A375 (cell line): ENCODE measurements at places on chromosomes 3 and 15. TPM values are rescaled to one million over a fixed set of nuclear protein-coding genes. Genes with fewer than 3 reads are reported as not detected.

FAM240A gene
- not detected in 2 replicates for total RNA-seq

SUMF1 gene
- total RNA-seq = 24.8 and 25.5 TPM in 2 replicates

NANOGP8 gene
- 0.64 TPM in 1 of 2 replicates, not detected in the other for total RNA-seq

RBP2 gene
- total RNA-seq = not detected in 2 replicates

ADGRG7 gene
- not detected in 2 replicates for total RNA-seq

SHF gene
- total RNA-seq = 7.3 and 8.8 TPM in 2 replicates

CLASP2 gene
- total RNA-seq = 50.8 and 70.5 TPM in 2 replicates

ANKRD34C gene
- total RNA-seq = not detected in 2 replicates

GRIP2 gene
- total RNA-seq = 0.05 and 3.7 TPM in 2 replicates

RFT1 gene
- total RNA-seq = 19.1 and 24.1 TPM in 2 replicates

CLEC3B gene
- total RNA-seq = 0.21 and 0.60 TPM in 2 replicates

GADL1 gene
- total RNA-seq = not detected in 2 replicates

MGLL gene
- total RNA-seq = 25.0 and 28.4 TPM in 2 replicates

CYP1A2 gene
- total RNA-seq = not detected in 2 replicates

BBX gene
- 51.8 and 60.4 TPM in 2 replicates for total RNA-seq

TMC3 gene
- total RNA-seq = not detected in 2 replicates
